ENCODE measurements at places on chromosomes 11 and 22. TPM values are rescaled to one million over a fixed set of nuclear protein-coding genes. Genes with fewer than 3 reads are reported as not detected.
A peak's percentile ranks its signal among the peaks of the same experiment; 100 is the strongest.

Gene SDHAF2
- total RNA-seq: 49.2 TPM

DNA sequence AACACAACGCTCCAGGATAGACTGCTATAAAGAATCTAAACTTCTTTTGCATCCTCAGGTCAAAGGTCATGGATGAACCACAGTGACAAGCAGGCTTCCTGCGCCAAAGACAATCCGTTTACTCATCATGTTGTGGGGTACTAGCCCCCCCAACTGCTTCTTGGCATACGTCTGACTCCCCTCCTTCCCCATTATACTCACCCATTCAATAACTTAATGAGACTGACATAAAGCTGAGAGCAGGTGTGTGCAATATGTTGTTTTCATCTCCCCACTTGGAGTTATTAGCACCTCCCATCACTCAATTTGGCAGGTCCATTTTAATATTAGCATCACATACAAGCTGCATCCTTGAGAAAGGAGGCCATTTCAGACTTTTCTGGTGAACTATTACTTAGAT is 157.1 kb downstream of the CADM1 start:
- no peak for DNase-seq
- no peak overlapping the region for H3K4me3 ChIP-seq

Gene TSPAN18
- 0.60 TPM for total RNA-seq

Gene IGSF9B
- 15.2 TPM for total RNA-seq

Gene SMTNL1
- total RNA-seq: not detected

GRCh38 chr11:47177229-47177845 is 658 bp upstream of the ARFGAP2 start:
- peak; percentile 50 for DNase-seq
- H3K27me3 ChIP-seq: no peaks in the 10 kb centered on the region
- H3K4me1 ChIP-seq: peaks cover 22% of the 10 kb centered on the region
- peak overlapping the region; percentile 89 for H3K4me3 ChIP-seq
- H3K27ac ChIP-seq: peak overlapping the region; percentile 82
- peaks cover 22% of the 10 kb centered on the region for H3K36me3 ChIP-seq

- H3K27ac ChIP-seq: no peak overlapping the region
- H3K4me3 ChIP-seq: no peak overlapping the region
- no peak for DNase-seq
- no peaks in the 10 kb centered on the region for H3K27me3 ChIP-seq
These were observed 147.5 kb upstream of the B3GAT1 start for GRCh38 chr11:134559602-134559962.

Gene RPUSD4
- 48.8 TPM for total RNA-seq

Gene YAP1
- 0.20 TPM for total RNA-seq

Gene GNG3
- not detected for total RNA-seq

GRCh38 chr22:27452922-27453321 is 348.6 kb downstream of the MN1 start:
- DNase-seq: no peak
- H3K36me3 ChIP-seq: no peaks in the 10 kb centered on the region
- H3K27me3 ChIP-seq: no peaks in the 10 kb centered on the region
- H3K4me1 ChIP-seq: no peaks in the 10 kb centered on the region
- H3K4me3 ChIP-seq: no peak overlapping the region

Gene RTN4RL2
- total RNA-seq: 0.24 TPM

Gene SLC6A5
- not detected for total RNA-seq

DNA sequence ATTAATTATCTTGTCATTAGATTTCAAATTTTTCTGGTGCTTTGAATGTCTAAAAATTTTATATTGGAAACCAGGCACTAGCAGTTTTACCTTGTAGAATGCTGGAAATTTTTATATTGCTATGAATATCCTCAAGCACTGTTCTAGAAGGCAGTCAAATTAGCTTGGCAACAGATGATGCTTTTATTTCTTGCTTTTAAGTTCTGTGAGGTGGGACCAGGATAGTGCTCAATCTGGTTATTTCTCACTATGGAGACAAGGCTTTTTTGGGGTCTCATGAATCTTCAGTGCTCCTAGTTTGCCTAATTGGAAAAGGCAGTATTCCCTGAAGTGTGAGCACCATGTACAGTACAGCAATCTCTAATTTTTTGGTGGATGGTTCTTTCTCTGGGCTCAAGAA is 27.1 kb downstream of the ANO3 start:
- H3K36me3 ChIP-seq: no peaks in the 10 kb centered on the region
- H3K4me3 ChIP-seq: no peak overlapping the region
- no peak for DNase-seq
- H3K4me1 ChIP-seq: no peaks in the 10 kb centered on the region

DNA sequence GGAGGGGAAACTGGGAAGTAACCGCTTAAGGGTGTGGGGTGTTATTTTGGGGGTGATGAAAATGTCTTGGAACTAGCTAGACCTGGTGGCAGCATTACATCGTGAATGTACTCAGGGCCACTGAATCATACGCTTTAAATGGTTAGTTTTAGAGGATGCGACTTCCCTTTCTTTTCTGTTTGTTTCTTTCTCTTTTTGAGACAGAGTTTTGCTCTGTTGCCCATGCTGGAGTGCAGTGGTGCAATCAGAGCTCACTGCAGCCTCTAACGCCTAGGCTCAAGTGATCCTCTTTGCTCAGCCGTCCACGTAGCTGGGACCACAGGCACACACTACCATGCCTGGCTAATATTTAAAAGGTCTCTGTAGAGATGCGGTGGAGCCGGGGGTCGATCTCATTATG is 5.6 kb upstream of the MIAT start:
- no peaks in the 10 kb centered on the region for H3K27me3 ChIP-seq
- H3K27ac ChIP-seq: no peak overlapping the region
- no peak for DNase-seq

Gene ADM2
- total RNA-seq: 3.5 TPM

GRCh38 chr11:115437902-115438575 is 66.2 kb downstream of the CADM1 start:
- no peaks in the 10 kb centered on the region for H3K4me1 ChIP-seq
- no peaks in the 10 kb centered on the region for H3K27me3 ChIP-seq
- H3K27ac ChIP-seq: no peak overlapping the region
- no peak for DNase-seq
- no peaks in the 10 kb centered on the region for H3K36me3 ChIP-seq

DNA sequence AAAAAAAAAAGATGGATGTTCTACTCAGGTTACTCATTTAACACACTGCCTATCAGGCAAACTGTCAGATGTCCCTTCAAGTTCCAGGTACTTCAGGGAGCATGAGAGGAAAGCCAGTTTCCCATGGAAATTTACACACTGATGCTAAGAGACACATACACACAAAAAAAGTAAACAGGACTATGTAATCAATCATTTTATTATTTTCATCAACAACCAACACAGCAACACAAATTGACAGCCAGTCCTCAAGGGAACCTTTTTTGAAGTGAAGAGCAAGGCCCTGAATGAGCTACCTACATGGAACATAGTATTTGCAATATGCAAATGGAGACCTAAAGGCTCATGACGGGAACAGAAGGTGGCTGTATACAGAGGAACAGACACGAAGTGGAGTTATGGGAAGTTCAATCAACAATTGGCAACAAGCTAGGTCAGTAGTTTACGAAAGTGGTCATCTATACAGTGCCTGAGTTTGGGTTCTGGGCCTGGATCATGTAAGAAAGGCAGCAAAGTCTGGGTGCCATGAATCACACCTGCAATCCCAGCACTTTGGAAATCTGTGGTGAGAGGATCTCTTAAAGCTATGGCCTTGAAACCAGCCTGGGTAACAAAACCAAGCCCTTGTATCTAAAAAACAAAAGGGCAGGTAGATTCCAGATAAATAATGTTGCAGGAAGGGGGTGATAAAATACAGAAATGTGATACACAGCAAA is 12.6 kb upstream of the WDR74 start:
- no peak for DNase-seq
- no peak overlapping the region for H3K27ac ChIP-seq
- peaks cover 47% of the 10 kb centered on the region for H3K4me1 ChIP-seq

Gene CREB3L1
- total RNA-seq: not detected

DNA sequence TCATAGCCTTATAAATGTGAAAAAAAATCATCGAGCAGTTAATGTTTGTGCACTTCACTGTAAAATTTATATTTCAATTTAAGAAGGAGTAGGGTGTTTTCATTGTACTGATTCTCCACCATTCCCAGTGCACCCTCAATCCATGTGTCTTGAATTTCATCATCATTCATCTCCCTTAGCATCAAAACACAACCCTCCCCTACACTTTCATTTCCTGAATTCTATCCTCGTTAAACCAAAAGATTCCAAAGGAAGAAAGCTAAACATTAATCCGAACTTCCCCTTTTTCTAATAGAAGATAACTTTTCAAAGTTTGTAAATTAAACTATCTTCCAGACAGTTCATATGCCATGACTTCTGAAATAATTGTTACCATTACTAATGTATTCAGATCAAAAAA is 34.1 kb upstream of the OR8B8 start:
- no peaks in the 10 kb centered on the region for H3K36me3 ChIP-seq
- H3K27me3 ChIP-seq: no peaks in the 10 kb centered on the region
- no peak for DNase-seq
- H3K4me3 ChIP-seq: no peak overlapping the region

Gene TEX54
- total RNA-seq: 0.50 TPM

DNA sequence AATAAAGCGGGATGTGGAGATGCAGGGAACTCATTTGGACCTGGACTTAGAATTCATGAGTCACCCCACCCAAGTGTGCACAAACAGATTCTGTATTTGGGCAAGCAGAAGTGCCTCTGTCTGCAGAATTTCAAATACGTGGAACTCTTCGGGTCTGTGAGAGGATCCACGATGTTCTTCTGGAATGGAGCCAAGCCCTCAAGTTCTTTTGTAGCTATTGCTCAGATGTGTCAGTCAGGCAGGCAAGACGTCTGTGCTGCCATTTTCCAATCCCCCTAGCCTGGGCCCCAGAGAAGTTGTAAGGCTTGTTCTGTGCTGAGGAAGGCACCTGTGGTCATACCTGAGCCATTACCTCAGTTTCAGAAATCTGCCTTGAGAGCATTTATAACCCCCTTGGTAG is 132.8 kb upstream of the RASSF10 start:
- no peaks in the 10 kb centered on the region for H3K27me3 ChIP-seq
- H3K27ac ChIP-seq: no peak overlapping the region
- no peaks in the 10 kb centered on the region for H3K36me3 ChIP-seq
- no peak for DNase-seq

Gene OR52A1
- total RNA-seq: not detected

Gene CNTF
- total RNA-seq: 2.9 TPM

GRCh38 chr11:62033191-62034035 is 66.0 kb upstream of the FTH1 start:
- no peaks in the 10 kb centered on the region for H3K27me3 ChIP-seq
- H3K4me1 ChIP-seq: no peaks in the 10 kb centered on the region
- DNase-seq: no peak
- H3K27ac ChIP-seq: no peak overlapping the region
- no peak overlapping the region for H3K4me3 ChIP-seq

GRCh38 chr11:69686856-69687255 is 11.7 kb upstream of the LTO1 start:
- H3K27ac ChIP-seq: no peak overlapping the region
- H3K27me3 ChIP-seq: no peaks in the 10 kb centered on the region
- H3K36me3 ChIP-seq: no peaks in the 10 kb centered on the region
- H3K4me1 ChIP-seq: peaks cover 4% of the 10 kb centered on the region
- H3K4me3 ChIP-seq: no peak overlapping the region

Gene SMIM35
- total RNA-seq: 0.63 TPM

Gene AMOTL1
- total RNA-seq: 0.50 TPM

Gene DYNC2H1
- 2.4 TPM for total RNA-seq

- no peak overlapping the region for H3K27ac ChIP-seq
- no peaks in the 10 kb centered on the region for H3K27me3 ChIP-seq
- no peak for DNase-seq
- H3K4me1 ChIP-seq: peaks cover 96% of the 10 kb centered on the region
These were observed 7.4 kb downstream of the CD82 start for GRCh38 chr11:44572884-44573283.

- H3K4me1 ChIP-seq: peaks cover 8% of the 10 kb centered on the region
- peaks cover 16% of the 10 kb centered on the region for H3K27me3 ChIP-seq
- DNase-seq: peak; percentile 35
- H3K4me3 ChIP-seq: peak overlapping the region; percentile 62
These were observed 703 bp downstream of the ABTB2 start for GRCh38 chr11:34356913-34357700.

GRCh38 chr11:126140926-126141280 is 70.5 kb downstream of the RPUSD4 start:
- H3K36me3 ChIP-seq: no peaks in the 10 kb centered on the region
- DNase-seq: no peak
- H3K4me3 ChIP-seq: no peak overlapping the region
- no peak overlapping the region for H3K27ac ChIP-seq
- H3K27me3 ChIP-seq: no peaks in the 10 kb centered on the region
- H3K4me1 ChIP-seq: no peaks in the 10 kb centered on the region

- H3K4me1 ChIP-seq: peaks cover 25% of the 10 kb centered on the region
- no peak overlapping the region for H3K4me3 ChIP-seq
- no peaks in the 10 kb centered on the region for H3K27me3 ChIP-seq
- no peaks in the 10 kb centered on the region for H3K36me3 ChIP-seq
These were observed 583 bp downstream of the TNNI2 start for GRCh38 chr11:1839204-1839923.

DNA sequence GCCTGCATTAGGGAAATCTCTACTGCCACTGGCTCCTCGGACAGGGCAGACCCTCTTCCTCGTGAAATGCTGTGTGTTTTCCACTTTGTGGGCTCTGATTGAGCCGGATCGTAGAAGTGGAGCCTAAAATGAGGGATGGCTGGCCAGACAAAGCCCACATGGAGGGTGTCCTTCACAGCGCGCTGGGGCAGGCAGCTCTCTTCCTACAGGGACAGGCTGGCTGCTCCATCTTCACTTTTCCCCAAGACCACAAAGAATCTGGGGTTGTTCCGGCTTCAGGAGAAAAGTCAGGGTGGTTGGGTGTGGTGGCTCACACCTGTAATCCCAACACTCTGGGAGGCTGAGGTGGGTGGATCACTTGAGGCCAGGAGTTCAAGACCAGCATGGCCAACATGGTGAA is 94.9 kb downstream of the MORC2 start:
- no peak overlapping the region for H3K4me3 ChIP-seq
- no peaks in the 10 kb centered on the region for H3K27me3 ChIP-seq
- H3K27ac ChIP-seq: no peak overlapping the region

- peaks cover 14% of the 10 kb centered on the region for H3K36me3 ChIP-seq
- H3K27me3 ChIP-seq: no peaks in the 10 kb centered on the region
- H3K27ac ChIP-seq: no peak overlapping the region
- DNase-seq: no peak
- no peaks in the 10 kb centered on the region for H3K4me1 ChIP-seq
These were observed 35.9 kb downstream of the CTSC start for GRCh38 chr11:88301488-88302140.

GRCh38 chr22:17829695-17830042 is 55.4 kb upstream of the BID start:
- H3K4me3 ChIP-seq: no peak overlapping the region
- no peak for DNase-seq
- peaks cover 6% of the 10 kb centered on the region for H3K4me1 ChIP-seq
- H3K27ac ChIP-seq: no peak overlapping the region
- H3K36me3 ChIP-seq: no peaks in the 10 kb centered on the region

- H3K4me1 ChIP-seq: peaks cover 21% of the 10 kb centered on the region
- no peak overlapping the region for H3K27ac ChIP-seq
- DNase-seq: no peak
These were observed 4.8 kb upstream of the VPS11 start for GRCh38 chr11:119062779-119063178.
